HL-60 (cell line): ENCODE measurements at places on chromosomes 7 and 10.

- no peak for DNase-seq
These were observed 3.5 kb downstream of the EGFR start for GRCh38 chr7:55022002-55022985.

DNA sequence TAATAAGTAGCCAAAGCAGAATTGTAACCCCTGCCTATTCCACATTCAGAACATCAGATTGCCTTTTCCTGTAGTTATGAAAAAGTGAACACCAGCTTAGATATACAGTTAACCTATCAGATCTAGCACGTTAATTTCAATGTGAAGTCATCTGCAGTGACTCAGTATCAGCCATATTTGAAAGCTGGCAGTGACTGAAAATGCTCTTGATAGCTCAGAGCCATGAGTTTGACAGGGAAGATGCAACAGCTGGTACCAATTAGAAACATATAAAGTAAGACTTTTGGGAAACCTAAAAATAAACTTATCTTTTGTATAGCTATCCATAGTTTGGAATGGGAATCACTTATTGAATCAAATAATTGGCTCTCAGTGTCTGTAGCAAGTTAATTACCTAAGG, 284.1 kb upstream of the NPSR1 start:
- no peak for DNase-seq

DNA sequence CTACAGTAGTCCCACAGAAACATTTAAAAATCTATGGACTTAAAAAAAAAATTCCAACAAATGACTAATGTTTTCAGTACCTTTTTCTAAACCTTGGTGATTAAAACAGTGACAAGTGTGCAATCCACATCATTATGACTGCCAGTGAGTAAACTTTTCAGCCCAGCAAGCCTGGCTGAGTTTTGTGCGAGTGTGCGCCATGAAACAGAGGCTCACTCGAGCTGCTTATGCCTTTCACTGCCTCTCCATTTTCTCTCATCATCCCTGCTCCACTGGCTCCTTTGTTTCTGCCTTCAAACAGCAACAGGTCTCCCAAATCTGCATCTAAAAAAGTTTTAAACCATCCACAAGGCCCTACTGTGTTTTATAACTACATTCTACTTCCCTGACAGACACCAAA, 105.8 kb downstream of the USP6NL start:
- DNase-seq = no peak

DNA sequence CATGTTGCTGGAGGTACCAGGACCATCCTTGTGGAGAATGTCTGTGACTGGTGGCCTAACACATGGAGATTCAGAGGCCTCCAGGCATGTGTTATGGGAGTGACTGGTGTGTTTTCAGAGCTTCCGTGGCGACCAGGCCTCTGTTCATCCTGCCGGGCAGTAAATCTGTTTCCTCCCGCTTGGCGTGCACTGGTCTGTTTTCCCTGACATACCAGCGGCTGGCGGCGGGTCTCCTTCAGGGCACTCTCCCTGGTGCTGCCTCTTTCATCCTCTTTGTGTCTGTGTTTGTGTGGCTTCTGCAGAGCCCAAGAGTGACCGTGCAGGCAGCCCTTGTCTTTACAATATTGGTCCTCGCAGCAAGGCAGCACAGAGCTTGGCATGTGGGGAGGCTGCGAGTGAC, 385.1 kb upstream of the MKI67 start:
- no peak for DNase-seq

DNA sequence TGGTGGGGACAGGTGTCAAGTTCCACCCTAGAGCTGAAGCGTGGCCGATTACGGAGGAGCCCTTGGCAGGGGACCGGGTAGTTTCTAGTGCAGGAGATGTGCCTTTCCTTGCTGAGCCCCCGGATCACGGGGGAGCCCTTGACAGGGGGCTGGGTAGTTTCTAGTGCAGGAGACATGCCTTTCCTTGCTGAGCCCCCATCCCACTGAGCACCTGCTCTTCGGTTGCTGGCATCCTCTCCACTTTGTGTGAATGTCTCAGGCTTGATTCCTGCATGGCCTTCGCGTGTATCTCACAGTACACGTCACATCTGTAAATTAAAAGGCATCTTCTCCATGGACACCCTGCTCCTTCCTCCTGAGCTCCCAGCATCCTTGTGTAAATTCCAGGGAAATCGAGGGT, 263.5 kb downstream of the ADARB2 start:
- no peak for DNase-seq

DNA sequence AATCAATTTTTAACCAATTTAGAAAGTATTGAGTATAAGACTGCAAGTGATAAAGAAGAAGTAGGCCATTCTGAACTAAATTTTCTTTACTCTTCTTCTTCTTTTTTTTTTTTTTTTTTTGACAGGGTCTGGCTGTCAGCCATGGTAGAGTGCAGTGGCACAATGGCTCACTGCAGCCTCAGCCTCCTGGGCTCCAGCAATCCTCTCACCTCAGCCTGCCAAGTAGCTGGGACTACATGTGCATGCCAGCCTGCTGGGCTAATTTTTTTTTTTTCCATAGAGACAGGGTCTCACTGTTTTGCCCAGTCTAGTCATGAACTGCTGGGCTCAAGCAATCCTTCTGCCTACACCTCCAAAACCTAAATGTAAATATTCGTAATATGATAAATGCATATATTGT, 63.2 kb downstream of the DGKB start:
- DNase-seq = no peak

DNA sequence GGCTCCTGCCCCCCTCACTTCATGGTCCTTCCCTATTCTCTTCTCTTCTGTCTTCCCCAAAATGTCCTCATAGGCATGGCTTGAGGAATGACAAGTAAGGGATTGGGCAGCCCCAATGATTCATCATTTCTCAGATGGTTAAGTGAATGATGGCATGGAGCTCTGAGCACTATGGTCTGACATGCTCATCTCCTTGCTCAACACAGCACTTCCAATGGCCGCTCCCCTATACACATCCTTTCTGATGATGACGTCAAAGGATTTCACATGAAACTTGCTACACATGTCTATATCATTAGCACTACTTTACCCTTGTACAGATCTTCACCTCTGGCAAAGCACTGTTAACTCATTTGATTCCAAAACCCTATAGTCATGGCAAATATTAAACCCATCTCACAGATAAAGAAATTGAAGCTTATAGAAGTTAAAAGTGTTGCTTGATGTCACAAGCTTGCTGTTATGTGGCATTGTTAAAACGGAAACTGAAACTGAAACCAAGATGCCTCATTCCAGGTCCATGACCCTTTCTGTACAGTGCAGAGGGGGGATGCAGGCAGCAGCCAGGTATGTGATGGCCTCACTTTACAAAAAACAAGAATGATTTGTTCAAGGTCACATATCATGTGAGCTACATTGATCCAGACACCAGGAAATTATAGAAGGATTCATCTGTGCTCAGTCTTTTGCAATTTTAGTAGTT, 90.0 kb upstream of the PLXNA4 start:
- DNase-seq = no peak

DNA sequence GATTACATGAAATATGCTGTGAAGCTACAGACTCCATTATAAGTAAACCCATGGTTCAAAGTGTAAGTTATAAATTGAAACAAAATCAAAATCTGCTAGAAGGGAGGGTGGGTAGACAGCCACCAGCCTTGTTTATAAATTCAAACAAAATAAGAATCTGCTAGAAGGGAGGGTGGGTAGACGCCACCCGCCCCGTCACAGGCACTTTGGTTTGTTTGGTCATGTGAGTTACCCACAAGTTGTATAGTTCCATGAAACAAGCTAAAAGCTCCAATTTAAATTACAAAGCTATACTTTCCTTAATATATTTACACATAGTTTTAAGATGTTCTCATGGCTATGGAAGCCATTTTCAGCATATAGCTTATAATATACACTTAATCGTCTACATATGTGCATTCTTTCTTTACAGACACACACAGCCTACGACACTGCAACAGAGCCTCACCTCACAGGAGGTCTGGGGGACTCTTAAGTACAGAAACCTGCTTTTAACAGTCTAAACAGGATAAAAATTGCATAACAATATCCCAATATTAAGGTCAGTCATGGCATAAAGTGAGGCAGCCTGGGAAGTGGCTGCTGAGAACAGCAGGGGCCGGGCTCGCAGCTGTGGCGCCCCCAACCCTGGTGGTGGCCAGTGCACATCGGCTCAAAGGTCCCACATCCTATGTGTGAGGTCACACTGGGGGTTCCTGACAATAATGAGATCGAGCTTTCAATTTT, 28.1 kb upstream of the NCAPG2 start:
- no peak for DNase-seq

DNA sequence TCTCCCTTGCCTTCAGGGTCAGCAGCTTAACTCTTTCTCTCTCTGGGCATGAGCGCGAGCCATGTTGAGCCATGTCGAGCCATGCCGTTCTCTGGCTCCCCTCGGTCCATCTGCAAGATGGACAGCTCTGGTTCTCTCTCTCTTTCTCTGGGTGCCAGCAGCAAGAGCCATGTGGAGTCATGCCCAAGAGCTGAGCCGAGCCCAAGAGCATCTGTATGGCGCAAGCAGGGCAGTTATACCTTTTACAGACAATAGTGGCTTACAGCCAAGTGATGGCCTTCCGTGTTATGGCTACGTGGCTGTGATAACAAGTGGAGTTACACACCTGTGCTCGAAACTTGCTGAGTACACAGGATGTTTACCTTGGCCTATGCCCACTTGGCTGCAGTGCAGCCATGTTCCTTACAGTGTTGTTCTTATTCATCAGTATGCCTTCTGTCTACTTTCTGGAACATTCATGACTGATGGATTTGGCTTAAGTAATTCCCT, 327.7 kb downstream of the GLRX3 start:
- no peak for DNase-seq

GRCh38 chr10:35640474-35640873, 1.6 kb downstream of the FZD8 start:
- no peak for DNase-seq
